ENCODE measurements at places on chromosomes 4 and X. TPM values are rescaled to one million over a fixed set of nuclear protein-coding genes. Genes with fewer than 3 reads are reported as not detected.

APLN gene
- total RNA-seq = not detected

AMTN gene
- not detected for total RNA-seq

SPIN3 gene
- total RNA-seq = 9.2 TPM

GRCh38 chrX:38214551-38215531 lies 5.8 kb downstream of the SRPX start:
- no peaks in the 10 kb centered on the region for H3K4me1 ChIP-seq
- H3K36me3 ChIP-seq = no peaks in the 10 kb centered on the region
- H3K4me3 ChIP-seq = no peak overlapping the region

DNA sequence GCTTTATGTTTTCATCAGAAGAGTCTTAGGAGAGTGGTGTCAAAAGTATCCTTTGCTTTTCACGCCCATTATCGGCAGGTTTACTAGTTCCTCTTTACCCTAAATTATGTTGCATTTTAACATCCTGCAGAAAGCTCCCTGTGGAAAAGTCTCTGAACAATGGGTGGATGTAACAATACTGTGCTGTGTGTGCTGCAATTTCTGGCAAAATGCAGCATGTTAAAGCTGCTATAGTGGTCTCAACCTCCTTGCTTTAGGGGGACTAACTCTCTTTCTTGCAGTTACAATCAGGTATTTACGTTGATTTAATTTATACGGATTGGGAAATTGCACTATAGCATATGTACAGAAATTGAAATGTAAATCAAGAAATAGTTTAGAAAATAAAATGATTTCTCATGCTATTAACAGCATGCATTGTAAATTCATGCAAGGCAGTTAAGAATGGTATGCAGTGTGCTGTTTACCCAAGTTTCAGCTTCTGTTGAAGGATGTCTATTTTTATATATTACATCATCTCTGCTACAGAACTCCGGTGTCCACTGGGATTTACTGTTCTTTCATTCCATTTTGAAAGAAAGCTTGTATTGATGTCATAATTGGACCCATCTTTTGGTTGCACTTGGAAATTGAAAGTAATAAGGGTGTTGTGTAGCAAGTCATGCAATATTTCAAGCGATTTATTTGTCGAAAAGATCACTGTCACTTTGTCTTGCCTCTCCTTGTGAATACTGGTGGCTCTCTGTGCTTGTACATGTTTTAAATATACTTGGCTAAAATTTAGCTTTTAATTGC lies 145.7 kb downstream of the RAPGEF2 start:
- H3K4me3 ChIP-seq = peak overlapping the region; percentile 36
- H3K27ac ChIP-seq = peak overlapping the region; percentile 64
- H3K36me3 ChIP-seq = no peaks in the 10 kb centered on the region
- no peaks in the 10 kb centered on the region for H3K27me3 ChIP-seq
- no peaks in the 10 kb centered on the region for H3K4me1 ChIP-seq
- DNase-seq = no peak

ARHGEF38 gene
- 0.23 TPM for total RNA-seq

DNA sequence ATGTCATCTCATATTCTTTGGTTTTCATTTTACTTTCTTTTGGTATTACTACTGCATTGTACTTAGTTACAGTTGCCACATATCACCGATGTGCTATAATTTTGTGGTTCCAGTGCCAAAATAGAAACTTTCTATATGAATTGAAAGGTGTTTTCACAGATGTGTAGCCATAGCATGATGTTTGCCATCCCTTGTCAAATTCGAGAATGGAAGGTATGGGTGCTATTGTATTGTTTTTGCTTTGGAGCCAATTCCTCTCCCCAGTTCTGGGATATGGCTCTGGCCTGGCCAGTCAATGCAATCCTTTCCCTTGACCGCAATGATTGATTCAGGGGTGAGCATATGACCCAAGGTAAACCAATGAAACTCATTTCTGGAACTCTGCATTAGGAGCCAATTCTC lies 86.2 kb upstream of the RPS6KA3 start:
- H3K36me3 ChIP-seq = no peaks in the 10 kb centered on the region
- H3K4me1 ChIP-seq = no peaks in the 10 kb centered on the region
- no peak overlapping the region for H3K4me3 ChIP-seq

DNA sequence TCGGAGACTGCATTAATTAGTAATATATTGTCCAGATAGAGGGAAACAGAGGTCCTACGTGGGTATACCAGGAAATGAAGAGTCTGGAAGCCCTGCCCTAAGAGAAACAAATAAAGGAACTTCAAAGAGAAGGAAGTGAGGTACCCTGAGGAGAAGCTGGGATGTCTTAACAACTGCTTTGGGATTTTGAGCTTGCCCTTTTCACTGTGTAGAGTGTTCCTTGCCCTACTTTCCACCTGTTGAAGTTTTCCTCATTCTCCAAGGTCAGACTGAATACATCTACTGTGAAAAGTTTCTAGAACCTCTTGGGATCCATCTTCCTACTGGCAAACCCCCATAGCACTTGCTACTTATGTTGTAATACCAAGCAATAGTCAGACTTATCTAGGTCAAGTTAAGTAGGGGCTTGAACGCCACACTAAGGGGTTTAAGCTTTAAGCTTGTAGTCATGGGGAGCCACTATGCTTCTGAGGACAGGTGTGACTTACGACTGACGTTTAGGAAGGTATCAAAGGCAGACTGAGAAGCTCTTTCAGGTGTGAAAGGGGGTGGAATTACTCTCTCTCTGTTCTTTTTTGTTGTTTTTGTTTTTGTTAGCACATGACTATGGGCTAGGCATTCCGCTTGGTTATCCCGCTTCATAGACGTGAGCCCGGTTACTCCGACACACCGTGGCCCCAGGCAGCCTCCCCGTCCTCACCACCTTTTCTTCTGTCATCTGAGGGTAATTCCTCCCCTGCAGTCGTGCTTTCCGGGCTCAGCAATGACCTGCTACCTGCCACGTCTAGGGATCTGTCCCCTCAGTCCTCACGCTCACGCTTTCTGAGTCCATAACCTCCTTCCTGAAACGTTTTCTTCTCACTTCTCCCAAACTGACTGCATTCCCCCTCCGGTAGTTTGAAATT lies 959 bp upstream of the REST start:
- peak overlapping the region; percentile 79 for H3K4me3 ChIP-seq
- peaks cover 3% of the 10 kb centered on the region for H3K36me3 ChIP-seq
- DNase-seq = no peak
- no peak overlapping the region for H3K27ac ChIP-seq

- H3K4me1 ChIP-seq = peaks cover 5% of the 10 kb centered on the region
- no peaks in the 10 kb centered on the region for H3K27me3 ChIP-seq
- H3K36me3 ChIP-seq = no peaks in the 10 kb centered on the region
- H3K27ac ChIP-seq = no peak overlapping the region
Measured at GRCh38 chr4:113645771-113646441, 115.6 kb downstream of the CAMK2D start.

GRCh38 chrX:148562846-148563245 lies 62.4 kb downstream of the AFF2 start:
- no peak overlapping the region for H3K4me3 ChIP-seq
- no peak overlapping the region for H3K27ac ChIP-seq
- H3K27me3 ChIP-seq = no peaks in the 10 kb centered on the region
- DNase-seq = no peak

DNA sequence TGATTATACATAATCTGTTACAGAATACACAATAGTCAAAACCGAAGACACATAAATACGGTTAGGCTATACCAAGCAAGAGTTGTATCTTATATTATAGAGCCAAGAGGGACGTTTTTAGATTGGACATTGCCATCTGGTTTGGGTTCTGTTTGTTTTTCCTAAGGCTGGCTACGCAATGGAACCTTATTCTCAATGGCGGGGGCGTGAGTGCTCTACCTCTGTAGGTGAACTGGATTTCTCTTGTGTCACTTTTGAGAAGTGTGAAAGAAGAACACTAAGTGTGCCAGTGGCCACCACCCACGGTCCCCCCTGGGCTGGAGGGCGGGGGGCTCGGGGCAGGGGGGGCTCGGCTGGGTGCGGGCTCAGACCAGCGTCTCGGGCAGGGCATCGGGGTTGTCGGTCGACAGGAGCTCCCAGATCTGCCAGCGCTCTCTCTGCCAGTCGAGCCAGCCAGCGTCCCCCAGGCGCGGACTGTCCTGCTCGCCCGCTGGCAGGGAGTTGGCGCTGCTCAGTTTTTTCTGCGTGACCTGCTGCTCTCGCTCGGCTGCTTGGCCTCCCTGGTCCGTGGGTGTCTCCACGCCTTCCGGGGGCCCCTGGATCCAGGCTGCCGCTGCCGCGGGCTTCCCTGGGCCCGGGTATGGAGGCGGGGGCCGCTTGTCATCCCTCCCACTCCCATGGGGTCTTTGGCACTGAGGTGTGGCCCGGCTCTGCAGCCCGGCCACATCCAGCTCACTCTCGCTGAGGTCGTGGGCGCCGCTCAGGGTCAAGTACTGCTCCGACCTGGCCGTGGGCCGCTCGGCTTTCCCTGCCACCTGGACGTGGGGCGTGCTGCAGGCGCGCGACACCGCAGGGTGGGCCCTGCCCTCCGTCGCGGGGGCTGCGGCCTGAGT lies 27.6 kb downstream of the HCCS start:
- no peaks in the 10 kb centered on the region for H3K4me1 ChIP-seq
- DNase-seq = no peak
- H3K27me3 ChIP-seq = no peaks in the 10 kb centered on the region
- H3K36me3 ChIP-seq = no peaks in the 10 kb centered on the region
- H3K4me3 ChIP-seq = no peak overlapping the region

- H3K27me3 ChIP-seq = no peaks in the 10 kb centered on the region
- no peaks in the 10 kb centered on the region for H3K36me3 ChIP-seq
- no peak overlapping the region for H3K4me3 ChIP-seq
Measured at GRCh38 chr4:14627038-14627437, 375.2 kb upstream of the CPEB2 start.

TLR8 gene
- total RNA-seq = 3.2 TPM

CCNG2 gene
- 10.8 TPM for total RNA-seq

SPRY1 gene
- total RNA-seq = 12.6 TPM

GAGE12J gene
- total RNA-seq = not detected

- no peak overlapping the region for H3K27ac ChIP-seq
- no peaks in the 10 kb centered on the region for H3K27me3 ChIP-seq
- no peaks in the 10 kb centered on the region for H3K4me1 ChIP-seq
- no peak for DNase-seq
- H3K36me3 ChIP-seq = no peaks in the 10 kb centered on the region
Measured at GRCh38 chr4:107276052-107276451, 239.9 kb upstream of the DKK2 start.

DHRSX gene
- 19.3 TPM for total RNA-seq

GRCh38 chr4:89110541-89110985 lies 770 bp upstream of the TIGD2 start:
- H3K36me3 ChIP-seq = no peaks in the 10 kb centered on the region
- H3K4me3 ChIP-seq = peak overlapping the region; percentile 82
- no peaks in the 10 kb centered on the region for H3K27me3 ChIP-seq
- peaks cover 34% of the 10 kb centered on the region for H3K4me1 ChIP-seq

C4orf51 gene
- not detected for total RNA-seq

DNA sequence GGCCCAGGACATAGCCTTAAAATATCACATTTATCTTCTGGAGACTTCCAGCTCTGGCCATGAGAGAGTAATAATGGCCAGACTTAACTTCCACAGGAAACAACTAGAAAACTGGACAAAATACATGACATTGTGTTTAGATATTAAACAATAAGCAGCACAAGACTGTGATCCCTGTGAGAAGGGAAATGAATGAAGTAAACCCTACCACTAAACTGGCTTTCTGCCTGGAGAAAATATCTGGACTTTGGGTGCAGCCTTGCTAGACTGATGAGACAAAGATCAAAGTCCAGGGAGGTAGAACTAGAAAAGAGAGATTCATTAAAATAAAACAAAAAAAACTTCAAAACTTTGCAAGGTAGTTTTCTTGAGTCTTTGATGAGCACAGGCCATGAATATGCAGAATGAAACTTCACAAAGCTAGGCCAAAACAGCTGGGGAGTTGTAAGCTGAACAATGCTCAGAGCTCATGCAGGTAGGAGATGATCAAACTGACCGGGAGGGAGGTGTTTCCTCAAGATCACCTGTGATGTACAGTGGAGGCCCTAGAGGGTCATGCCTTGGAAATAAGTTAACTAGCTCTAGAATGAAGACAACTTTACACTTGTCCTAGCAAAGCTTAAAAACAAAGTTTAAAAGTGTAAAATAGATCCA lies 147.0 kb upstream of the SH3RF1 start:
- no peak overlapping the region for H3K4me3 ChIP-seq
- H3K36me3 ChIP-seq = no peaks in the 10 kb centered on the region
- H3K27me3 ChIP-seq = no peaks in the 10 kb centered on the region

DNA sequence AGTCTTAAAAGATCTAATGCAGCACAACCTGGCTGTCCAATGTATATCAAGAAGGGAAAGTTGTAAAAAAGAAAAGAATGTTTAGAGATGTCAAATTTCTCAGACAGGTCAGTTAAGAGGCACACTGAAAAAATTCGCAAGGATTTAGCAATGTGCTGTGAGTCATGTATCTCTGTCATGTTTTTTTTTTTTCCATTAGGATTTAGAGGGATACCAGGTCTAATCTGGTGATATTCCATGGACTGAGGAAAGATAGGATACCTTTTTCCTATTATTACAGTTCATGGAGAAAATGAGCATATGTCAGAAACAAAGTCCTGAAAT lies 815.4 kb upstream of the PCDH10 start:
- H3K36me3 ChIP-seq = no peaks in the 10 kb centered on the region
- no peaks in the 10 kb centered on the region for H3K27me3 ChIP-seq
- no peak for DNase-seq

DNA sequence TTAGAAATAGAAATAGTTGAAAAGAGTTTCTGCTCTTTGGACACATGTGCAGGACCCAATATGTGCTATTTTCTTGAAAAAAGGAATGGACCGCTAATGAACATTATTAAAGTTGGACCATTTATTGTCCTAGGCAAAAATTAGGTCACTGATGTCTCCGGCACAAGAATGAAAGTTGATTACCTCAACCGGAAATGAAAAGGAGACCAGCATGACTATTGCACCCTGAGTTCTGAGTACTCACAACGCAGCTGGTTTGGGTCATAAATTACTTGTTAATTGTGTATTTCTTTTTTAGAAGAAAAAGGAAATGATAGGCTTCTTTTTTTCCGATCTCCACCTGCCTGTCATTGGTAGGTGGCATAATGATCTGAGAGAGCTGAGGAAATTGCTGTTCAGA lies 232.7 kb downstream of the ARHGAP24 start:
- H3K4me1 ChIP-seq = no peaks in the 10 kb centered on the region
- H3K4me3 ChIP-seq = no peak overlapping the region

DNA sequence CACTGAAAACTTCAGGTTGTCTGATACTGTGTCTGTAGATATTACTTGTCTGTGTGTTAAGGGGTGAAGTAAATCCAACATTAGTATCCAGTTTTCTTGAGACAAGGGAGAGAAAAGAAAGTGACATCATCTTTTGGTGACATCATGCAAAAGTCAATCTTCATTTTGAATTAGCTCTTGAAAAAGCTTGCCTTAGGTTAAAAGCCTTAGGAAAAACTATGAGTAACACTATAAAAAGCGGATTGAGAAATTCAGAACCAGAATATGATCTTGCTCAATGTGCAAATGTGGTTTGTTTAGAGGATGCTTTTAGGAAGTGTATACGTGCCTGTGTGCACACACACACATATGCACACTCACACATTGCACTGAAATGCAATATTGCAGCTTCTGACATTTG lies 345.8 kb upstream of the CASK start:
- no peaks in the 10 kb centered on the region for H3K4me1 ChIP-seq
- H3K27ac ChIP-seq = no peak overlapping the region
- H3K36me3 ChIP-seq = no peaks in the 10 kb centered on the region
- no peaks in the 10 kb centered on the region for H3K27me3 ChIP-seq

GRCh38 chr4:48780865-48781214 lies 761 bp upstream of the FRYL start:
- H3K4me1 ChIP-seq = peaks cover 16% of the 10 kb centered on the region
- no peak for DNase-seq
- no peaks in the 10 kb centered on the region for H3K36me3 ChIP-seq
- no peaks in the 10 kb centered on the region for H3K27me3 ChIP-seq

All from liver (tissue), 10 donors.